Caco-2 (cell line): ENCODE measurements at places on chromosomes 6 and 20.

DNA sequence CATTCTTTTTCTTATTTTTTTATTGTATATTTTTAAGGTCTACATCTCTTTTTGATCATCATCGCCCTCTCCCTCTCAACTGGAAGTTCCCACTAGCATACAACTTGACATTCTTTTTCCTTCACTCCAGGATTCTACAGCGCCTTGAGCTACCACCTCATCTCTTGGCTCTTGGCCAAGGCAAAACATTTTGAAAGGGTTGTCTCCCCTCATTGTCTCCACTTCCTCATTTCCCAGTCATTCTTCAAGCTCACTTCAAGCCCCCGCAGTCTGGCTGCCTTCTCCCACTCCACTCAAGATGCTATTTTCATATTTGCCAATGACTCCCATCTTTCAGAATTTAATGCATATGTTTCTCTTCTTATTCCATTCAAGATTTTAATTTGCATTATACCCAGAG, 63.0 kb downstream of the OPN5 start:
- no peak for DNase-seq

DNA sequence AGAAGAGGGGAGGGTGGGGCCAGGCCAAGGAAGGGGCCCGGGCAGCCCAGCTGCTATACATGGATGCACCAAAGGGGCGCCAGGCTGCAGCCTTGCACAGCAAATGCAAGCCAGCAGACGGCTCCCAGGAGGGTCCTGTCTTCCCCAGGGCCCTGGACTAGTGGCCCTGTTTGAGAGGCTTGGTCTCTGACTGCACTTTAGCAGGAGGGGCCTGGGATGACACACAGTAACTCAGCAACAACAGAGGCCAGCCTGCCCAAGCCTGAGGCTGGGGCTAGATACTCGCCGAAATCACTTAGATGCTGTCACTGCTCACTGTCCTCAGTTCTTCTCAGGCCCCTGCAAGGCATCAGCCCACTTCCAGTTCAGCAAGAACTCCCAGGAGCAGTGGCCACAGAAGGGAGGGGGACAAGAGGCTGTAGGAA, 73.5 kb downstream of the TRAM2 start:
- no peak for DNase-seq

DNA sequence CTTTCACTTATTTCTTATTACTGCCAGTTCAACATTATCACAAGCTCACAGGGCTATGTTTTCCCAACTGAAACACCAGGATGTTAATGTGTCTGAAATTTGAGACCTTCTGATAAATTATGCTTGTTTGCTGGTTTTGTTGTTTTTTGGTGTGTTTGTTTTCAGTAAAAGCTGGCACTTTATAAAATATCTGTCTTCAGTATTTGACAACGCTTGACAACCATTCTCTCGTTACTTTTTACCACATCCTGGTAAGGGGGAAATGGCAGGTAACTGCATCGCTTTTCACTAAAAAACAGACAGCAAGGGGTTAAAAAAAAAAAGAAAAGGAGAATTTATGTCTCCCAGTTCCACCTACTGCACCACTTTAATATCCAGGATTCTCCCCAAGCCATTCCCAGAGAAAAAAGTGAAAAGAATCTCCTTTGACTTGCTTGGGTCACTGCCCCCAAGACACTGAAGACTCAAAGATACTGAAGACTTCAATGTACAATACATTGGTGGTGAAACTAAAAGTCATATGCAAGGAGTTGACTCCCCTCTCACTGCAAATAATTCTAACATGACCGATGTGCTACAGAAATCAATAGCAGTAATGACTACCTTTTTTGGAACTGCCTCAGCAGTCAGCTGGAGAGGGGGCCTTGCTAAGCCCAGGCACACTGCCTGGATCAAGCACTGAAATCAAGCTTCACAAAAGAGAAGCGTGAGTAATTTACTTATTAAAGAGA, 88.9 kb downstream of the HIVEP2 start:
- no peak for DNase-seq

- DNase-seq: no peak
Observed at GRCh38 chr6:152858141-152858540, 107.5 kb downstream of the VIP start.

DNA sequence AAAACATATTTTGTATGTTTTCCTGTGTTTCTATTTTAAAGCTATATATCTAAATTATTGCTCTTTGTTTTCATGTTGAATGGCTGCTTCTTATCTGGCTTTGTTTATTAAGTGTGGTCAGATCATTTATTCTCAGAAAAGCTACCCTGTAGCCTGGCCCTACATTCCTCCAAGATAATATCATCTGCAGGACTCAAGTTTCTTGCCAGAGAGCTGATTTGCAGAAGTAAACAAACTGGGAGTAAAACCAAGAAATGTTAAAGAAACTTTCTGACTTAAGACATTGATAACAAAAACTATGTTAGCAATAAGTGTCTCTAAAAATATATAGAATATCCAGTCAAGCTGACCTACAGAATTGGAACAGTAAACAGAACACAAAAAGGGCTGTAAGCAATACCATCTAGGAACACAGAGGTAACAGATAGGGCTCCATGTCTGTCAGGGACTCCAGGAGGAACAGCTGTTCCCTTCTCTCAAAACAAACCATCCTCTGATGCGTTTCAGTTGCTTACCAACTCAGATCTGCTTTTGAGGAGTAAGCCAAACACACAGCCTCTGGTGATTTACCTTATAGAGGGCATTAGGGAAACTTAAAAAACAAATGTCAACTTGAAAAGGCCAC, 17.5 kb upstream of the CEP85L start:
- no peak for DNase-seq
